Left lung (tissue), 14 donors: ENCODE measurements at places on chromosomes 7 and 10. TPM values are rescaled to one million over a fixed set of nuclear protein-coding genes. Genes with fewer than 3 reads are reported as not detected.

The PRSS37 gene
- 0.51 TPM for polyA plus RNA-seq

The CADPS2 gene
- 83.4 TPM for polyA plus RNA-seq

The FAM13C gene
- polyA plus RNA-seq: 23.7 TPM

DNA sequence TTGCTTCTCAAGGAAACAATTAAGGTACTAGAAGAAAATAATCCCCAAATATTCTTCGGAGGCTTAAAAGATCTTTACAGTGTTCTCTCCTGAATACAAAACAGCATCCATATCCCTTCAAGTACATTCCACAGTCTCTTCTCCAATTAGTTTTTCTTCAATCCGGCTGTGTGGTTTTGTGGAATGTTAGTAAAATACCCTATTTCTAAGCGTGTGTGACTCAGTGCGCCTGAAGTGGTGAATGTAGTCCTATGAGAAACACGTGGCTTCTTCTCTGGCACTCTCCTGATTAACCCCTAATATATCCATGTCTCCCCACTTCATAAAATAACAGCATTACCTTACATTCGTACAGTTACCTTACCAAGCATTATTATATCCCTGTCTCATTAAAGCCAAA lies 570.2 kb downstream of the ARL4A start:
- DNase-seq: no peak

The SLC39A12 gene
- polyA plus RNA-seq: not detected

DNA sequence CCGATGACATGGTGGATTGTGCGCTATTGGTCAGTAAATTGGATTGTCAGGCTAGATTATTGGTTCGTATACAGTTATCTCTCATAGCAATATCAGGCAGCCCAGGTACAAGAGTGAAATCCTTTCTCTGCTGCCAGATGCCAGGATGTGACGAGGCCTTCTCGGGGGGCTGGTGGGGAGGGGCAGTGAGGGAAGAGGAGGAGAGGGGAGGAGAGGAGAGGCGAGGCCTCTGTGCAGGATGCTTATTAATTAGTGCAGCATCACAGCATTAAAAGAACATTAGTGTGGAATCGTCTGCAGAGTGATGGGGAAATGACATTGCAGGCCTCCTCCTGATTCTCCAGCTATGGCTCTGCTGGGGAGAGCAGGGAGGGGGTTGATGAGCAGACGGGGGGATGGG lies 30.5 kb upstream of the SLF2 start:
- DNase-seq: no peak

- DNase-seq: peak; percentile 73
Observed at GRCh38 chr7:157660971-157661610, 324.3 kb downstream of the DNAJB6 start.

The GPR15LG gene
- not detected for polyA plus RNA-seq
